Activated T-helper 2 cell treated with anti-CD3 and anti-CD28 coated beads, Interferon-gamma antibody, Interleukin-2, Interleukin-4, amounts not matched to agents 10 μg/mL and 5 μg/mL and 100 μg/mL, durations not matched to agents 14 hours and 24 hours and 36 hours (primary cell): ENCODE measurements at places on chromosomes 5 and 9. TPM values are rescaled to one million over a fixed set of nuclear protein-coding genes. Genes with fewer than 3 reads are reported as not detected.

PCDHGC3 gene
- 0.21 and 0.23 TPM in 2 replicates for total RNA-seq

CYSRT1 gene
- 0.41 and 0.50 TPM in 2 replicates for total RNA-seq

TNC gene
- total RNA-seq = 1.5 and 1.9 TPM in 2 replicates

LCN1 gene
- total RNA-seq = not detected in 2 replicates

SHISAL2B gene
- not detected in 2 replicates for total RNA-seq

MEGF10 gene
- not detected in 2 replicates for total RNA-seq

GRCh38 chr5:139256820-139257219 lies 36.7 kb upstream of the MATR3 start:
- DNase-seq = no peak
- H3K36me3 ChIP-seq = no peaks in the 10 kb centered on the region
- H3K4me3 ChIP-seq = no peak overlapping the region
- H3K27me3 ChIP-seq = peaks cover 23% of the 10 kb centered on the region
- H3K4me1 ChIP-seq = peaks cover 3% of the 10 kb centered on the region

DNA sequence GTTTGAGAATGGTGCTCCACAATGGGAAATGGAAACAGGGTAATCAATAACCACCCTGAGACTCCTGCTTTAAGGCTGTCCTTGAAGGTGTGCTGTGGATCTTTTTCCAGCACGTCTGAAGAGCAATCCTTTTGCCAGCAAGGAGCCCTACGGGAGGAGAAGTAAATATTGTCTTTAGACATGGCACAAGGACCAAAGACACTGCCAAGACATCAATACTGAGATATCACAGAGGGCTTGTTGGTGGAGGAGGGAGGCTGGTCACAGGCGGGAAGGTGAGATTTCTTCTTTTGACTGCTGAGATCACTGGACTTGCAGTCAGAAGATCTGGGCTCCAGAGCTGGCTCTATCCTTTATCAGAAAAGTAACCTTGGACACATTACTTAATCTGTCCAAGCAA lies 135.0 kb upstream of the ZNF462 start:
- DNase-seq = no peak
- no peaks in the 10 kb centered on the region for H3K36me3 ChIP-seq
- no peak overlapping the region for H3K27ac ChIP-seq

DNA sequence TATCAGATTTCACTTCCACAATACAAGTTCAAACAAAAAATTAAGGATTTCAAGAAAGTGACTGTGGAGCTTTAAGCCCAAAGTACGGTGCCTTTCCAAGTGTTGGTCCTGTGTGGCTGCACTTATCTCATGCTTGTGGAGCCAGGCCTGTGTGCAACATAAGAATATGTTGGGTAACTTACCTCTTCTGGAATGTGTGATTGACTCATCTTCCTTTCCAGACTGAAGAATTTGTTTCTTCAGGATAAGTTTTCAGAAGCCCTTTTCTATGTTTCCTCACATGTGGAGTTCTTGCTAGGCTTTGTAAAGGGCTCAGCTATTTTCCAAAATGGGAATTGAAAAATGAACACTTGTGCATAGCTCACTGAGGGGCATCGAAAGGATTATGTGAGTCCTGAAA lies 485.1 kb upstream of the PAPPA start:
- no peak for DNase-seq
- H3K4me1 ChIP-seq = no peaks in the 10 kb centered on the region
- no peaks in the 10 kb centered on the region for H3K27me3 ChIP-seq
- H3K36me3 ChIP-seq = no peaks in the 10 kb centered on the region
- no peak overlapping the region for H3K27ac ChIP-seq
- H3K4me3 ChIP-seq = no peak overlapping the region

GRCh38 chr9:129987047-129987446 lies 55.9 kb downstream of the FNBP1 start:
- H3K27me3 ChIP-seq = no peaks in the 10 kb centered on the region
- peaks cover 48% of the 10 kb centered on the region for H3K4me1 ChIP-seq
- DNase-seq = no peak
- peak overlapping the region; percentile 98 for H3K27ac ChIP-seq
- peaks cover 77% of the 10 kb centered on the region for H3K36me3 ChIP-seq

DNA sequence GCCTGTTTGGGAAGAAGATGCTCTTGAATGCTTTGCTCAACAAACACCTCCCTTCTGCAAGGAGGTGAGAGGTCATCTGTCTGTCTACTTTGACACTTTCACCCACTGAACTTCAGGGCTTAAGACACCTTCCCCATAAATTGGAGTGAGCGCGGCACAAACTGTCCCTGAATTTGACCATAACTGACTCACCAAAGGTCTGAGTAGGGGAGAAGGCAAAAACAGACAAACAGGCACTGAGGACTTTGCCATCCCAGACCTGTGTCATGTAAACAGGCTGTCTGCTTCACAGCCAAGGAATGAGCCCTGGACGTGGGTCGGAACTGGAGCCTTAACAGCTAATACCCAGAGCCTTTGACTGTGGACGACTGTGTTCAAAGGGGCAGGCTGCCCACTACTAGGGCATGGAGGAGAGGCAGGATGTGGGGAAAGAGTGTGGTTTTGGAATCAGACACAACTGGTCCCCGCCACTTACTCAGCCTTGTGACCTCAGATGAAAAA lies 320.9 kb upstream of the KLF4 start:
- no peaks in the 10 kb centered on the region for H3K36me3 ChIP-seq
- no peak overlapping the region for H3K4me3 ChIP-seq
- DNase-seq = no peak

DNA sequence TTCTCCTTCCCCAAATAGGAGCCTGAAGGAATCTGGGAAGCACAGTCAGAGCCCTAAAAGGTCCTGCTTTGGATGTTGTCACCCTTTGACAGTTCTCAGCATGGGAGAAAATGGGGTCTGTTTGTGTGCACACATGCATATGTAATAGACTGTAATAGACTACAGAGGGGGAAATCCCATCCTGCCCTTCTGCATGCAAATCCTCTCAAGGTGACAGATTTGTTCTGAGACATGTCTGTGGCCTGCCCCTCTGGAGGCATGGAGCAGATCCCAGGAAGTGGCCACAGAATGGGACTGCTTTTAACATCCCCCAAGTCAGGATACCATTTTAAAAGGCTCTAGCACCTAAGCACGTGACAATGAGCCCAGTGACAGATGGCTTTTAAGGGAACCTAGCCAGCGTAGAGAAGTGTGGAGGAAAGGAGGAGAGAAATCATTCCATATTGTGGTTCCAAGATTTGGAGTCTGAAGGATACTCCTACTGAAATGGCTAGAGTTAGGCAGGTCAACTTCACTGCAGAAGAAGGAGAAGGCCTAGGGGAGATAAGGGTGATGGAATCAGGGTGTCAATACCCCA lies 483.5 kb downstream of the SPOCK1 start:
- no peak for DNase-seq
- no peak overlapping the region for H3K4me3 ChIP-seq
- H3K27ac ChIP-seq = no peak overlapping the region

DNA sequence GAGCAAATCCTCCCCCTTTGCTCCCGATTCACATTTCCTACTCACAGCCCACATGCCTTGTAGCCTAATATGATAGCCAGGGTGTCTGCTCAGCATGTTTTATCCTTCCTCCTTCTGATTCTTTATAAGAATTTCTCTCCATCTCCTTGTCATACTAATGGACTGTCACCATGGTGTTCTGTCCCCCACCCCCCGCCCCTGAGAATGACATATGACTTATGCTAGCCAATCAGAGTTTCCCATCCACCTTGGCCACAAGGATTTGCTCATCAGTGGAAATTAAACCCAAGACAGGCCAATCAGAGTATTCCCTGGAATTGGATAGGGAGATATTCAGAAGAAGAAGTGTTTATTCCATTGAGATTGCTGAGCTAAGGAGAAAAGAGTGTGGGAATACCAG lies 16.0 kb downstream of the ABLIM3 start:
- no peak for DNase-seq
- no peak overlapping the region for H3K4me3 ChIP-seq
- H3K27me3 ChIP-seq = peaks cover 12% of the 10 kb centered on the region
- H3K27ac ChIP-seq = no peak overlapping the region
- H3K4me1 ChIP-seq = no peaks in the 10 kb centered on the region
- H3K36me3 ChIP-seq = no peaks in the 10 kb centered on the region

GRCh38 chr5:97115932-97116331 lies 26.5 kb downstream of the LIX1 start:
- DNase-seq = no peak
- H3K27ac ChIP-seq = no peak overlapping the region
- H3K36me3 ChIP-seq = no peaks in the 10 kb centered on the region
- no peaks in the 10 kb centered on the region for H3K4me1 ChIP-seq
- H3K27me3 ChIP-seq = peaks cover 16% of the 10 kb centered on the region
- H3K4me3 ChIP-seq = no peak overlapping the region
